ENCODE measurements at places on chromosomes 6 and 20. TPM values are rescaled to one million over a fixed set of nuclear protein-coding genes. Genes with fewer than 3 reads are reported as not detected.

- no peak overlapping the region for H3K4me3 ChIP-seq
- no peaks in the 10 kb centered on the region for H3K36me3 ChIP-seq
- H3K4me1 ChIP-seq, result no peaks in the 10 kb centered on the region
- H3K27ac ChIP-seq, result no peak overlapping the region
- no peak for DNase-seq
- H3K27me3 ChIP-seq, result no peaks in the 10 kb centered on the region
Measured at GRCh38 chr6:99011151-99011550, 63.4 kb upstream of the FBXL4 start.

GRCh38 chr6:12049165-12049564 is 37.1 kb downstream of the HIVEP1 start:
- DNase-seq, result no peak
- no peaks in the 10 kb centered on the region for H3K27me3 ChIP-seq
- H3K36me3 ChIP-seq, result no peaks in the 10 kb centered on the region
- no peak overlapping the region for H3K4me3 ChIP-seq

GRCh38 chr6:13696226-13696625 is 15.4 kb downstream of the RANBP9 start:
- no peak for DNase-seq
- no peaks in the 10 kb centered on the region for H3K36me3 ChIP-seq
- H3K27ac ChIP-seq, result no peak overlapping the region
- peaks cover 4% of the 10 kb centered on the region for H3K4me1 ChIP-seq
- H3K4me3 ChIP-seq, result no peak overlapping the region

GRCh38 chr20:38601216-38602184 is at the start of gene ARHGAP40:
ARHGAP40 (plus strand) TSS chr20:38601809.
- DNase-seq, result no peak
- H3K36me3 ChIP-seq, result no peaks in the 10 kb centered on the region
- H3K27ac ChIP-seq, result peak within 1 kb of the TSS; percentile 58
- H3K4me3 ChIP-seq, result no peak within 1 kb of the TSS
- H3K4me1 ChIP-seq, result peaks cover 19% of the 10 kb centered on the region

DNA sequence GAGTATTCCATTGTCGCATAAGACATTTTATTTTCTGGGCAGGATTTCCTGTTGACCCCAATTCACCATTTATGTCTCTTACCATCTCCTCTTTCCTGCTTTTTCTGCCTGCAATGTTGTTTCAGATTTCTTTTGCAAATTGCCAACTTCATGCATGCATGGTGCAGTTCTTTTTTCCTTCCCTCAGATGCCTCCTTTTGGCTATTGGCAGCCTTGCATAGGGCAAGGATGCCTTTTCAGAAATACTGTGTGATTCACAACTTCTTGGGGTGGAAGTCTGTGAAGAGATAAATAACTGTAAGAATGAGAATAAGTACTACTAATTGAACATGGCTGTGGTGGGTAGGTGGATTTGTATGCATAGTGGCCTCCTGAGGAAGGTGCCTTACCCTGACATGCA is 116.7 kb downstream of the SOX4 start:
- no peak for DNase-seq
- H3K36me3 ChIP-seq, result no peaks in the 10 kb centered on the region
- no peaks in the 10 kb centered on the region for H3K27me3 ChIP-seq
- no peak overlapping the region for H3K27ac ChIP-seq
- no peak overlapping the region for H3K4me3 ChIP-seq

GABRR2 gene
- 0.34 TPM for total RNA-seq

- no peak for DNase-seq
- no peaks in the 10 kb centered on the region for H3K36me3 ChIP-seq
- no peak overlapping the region for H3K4me3 ChIP-seq
- H3K4me1 ChIP-seq, result peaks cover 26% of the 10 kb centered on the region
- H3K27ac ChIP-seq, result no peak overlapping the region
- no peaks in the 10 kb centered on the region for H3K27me3 ChIP-seq
Measured at GRCh38 chr6:52728394-52728793, 34.9 kb downstream of the GSTA2 start.

GRCh38 chr6:83860359-83860755 is 868 bp downstream of the CYB5R4 start:
- peaks cover 3% of the 10 kb centered on the region for H3K36me3 ChIP-seq
- peak overlapping the region; percentile 96 for H3K4me3 ChIP-seq
- H3K4me1 ChIP-seq, result peaks cover 26% of the 10 kb centered on the region
- peaks cover 38% of the 10 kb centered on the region for H3K27me3 ChIP-seq
- H3K27ac ChIP-seq, result no peak overlapping the region
- DNase-seq, result no peak

DNA sequence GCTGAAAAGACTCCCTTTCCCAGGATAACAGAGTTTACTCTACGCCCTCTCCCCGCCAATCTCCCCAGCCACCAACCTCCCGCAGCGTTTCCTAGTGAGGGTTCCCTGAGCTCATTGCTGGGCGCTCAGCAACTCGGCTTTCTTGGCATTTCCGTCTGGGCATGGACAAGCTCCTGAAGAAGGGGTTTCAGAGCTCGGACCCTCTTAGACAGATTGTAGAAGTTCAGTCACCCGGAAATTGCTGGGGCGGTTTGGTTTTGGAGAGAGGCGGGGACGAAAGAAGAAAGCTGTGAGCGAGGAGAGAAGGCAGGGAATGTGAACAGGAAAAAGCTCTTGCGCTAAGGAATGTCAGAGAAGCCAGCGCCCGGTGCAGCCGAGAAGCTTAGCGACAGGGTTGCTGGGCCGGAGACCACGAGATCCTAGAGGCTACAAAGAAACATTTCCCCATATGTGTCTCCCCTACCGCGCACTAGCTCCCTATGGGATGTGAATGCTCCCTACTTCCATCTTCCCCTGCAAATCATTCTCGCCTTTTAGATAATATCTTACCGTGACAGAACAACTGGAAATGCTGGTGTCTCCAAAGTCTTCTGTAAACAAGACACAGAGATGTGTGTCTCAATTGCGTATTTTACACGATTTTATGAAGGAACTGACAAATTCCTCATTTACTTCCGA is 15.8 kb downstream of the POM121L2 start:
- H3K27ac ChIP-seq, result no peak overlapping the region
- H3K4me3 ChIP-seq, result peak overlapping the region; percentile 91
- no peak for DNase-seq
- peaks cover 39% of the 10 kb centered on the region for H3K4me1 ChIP-seq
- no peaks in the 10 kb centered on the region for H3K36me3 ChIP-seq

- H3K4me1 ChIP-seq, result peaks cover 4% of the 10 kb centered on the region
- no peak for DNase-seq
- no peak overlapping the region for H3K27ac ChIP-seq
- H3K36me3 ChIP-seq, result peaks cover 3% of the 10 kb centered on the region
Measured at GRCh38 chr6:170186941-170187668, 103.8 kb downstream of the DLL1 start.

DNA sequence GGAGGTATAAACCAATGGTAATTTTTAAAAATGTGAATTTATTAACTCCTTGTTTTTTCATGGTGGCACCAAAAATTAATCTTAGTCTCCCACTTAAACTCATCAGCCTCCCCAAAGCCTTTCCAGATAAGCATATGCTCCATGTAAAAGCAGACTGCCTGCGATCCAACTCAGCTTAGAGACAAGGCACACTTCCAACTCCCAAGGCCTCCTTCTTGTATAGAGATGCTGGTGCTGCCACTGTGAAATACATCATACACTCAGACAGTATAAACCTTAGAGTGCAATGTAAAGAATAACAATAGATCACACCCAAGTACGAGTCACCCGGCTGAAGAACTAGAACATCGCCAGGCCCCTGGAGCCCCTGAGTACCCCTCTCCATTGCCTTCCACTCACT is 2.0 kb downstream of the ANKRD6 start:
- DNase-seq, result no peak
- no peaks in the 10 kb centered on the region for H3K36me3 ChIP-seq
- H3K27me3 ChIP-seq, result peaks cover 22% of the 10 kb centered on the region
- H3K4me1 ChIP-seq, result peaks cover 39% of the 10 kb centered on the region

- no peak for DNase-seq
- no peaks in the 10 kb centered on the region for H3K4me1 ChIP-seq
- no peak overlapping the region for H3K27ac ChIP-seq
- H3K27me3 ChIP-seq, result no peaks in the 10 kb centered on the region
Measured at GRCh38 chr6:64090352-64090751, 454.8 kb downstream of the PHF3 start.

EZR gene
- 88.2 TPM for total RNA-seq

CRISP2 gene
- total RNA-seq, result not detected

DNA sequence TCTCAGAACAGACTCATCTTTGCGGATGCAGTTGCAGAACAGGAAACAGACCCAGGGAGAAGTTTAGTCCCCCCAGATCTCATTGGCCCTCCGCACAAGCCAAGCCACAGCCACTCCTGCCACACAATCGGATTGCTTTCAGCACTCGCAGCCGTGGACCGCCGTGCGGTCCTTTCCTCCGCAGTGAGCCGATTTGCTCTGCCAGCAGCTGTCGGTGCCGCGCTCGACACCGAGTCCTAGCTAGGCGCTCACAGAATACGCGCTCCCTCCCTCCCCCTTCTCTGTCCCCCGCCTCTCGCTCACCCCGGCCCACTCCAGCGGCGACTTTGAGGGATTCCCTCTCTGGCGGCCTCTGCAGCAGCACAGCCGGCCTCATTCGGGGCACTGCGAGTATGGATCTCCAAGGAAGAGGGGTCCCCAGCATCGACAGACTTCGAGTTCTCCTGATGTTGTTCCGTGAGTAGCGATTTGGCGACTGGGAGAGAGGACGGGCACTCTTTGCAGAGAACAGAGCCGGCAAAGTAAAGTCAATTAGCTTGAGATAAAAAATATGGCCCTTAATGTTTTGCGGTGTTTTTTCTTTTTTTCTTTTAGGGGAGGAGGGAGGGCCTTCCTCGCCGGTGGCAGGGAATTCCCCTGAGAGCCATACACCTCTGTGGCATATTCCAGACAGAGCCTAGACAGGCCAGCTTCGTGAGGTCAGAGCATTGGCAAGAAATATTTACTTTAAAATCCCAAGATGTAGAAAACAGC is at the start of gene LAMP5:
Gene LAMP5 (plus strand): TSS at position 130 of the 753 bp plus-strand sequence. CDS start 263 bp downstream, at position 393.
- H3K4me3 ChIP-seq, result peak within 1 kb of the TSS; percentile 84
- H3K27ac ChIP-seq, result peak within 1 kb of the TSS; percentile 46
- H3K36me3 ChIP-seq, result no peaks in the 10 kb centered on the region
- peak; percentile 55 for DNase-seq

DEFB129 gene
- total RNA-seq, result not detected

GRCh38 chr6:15871276-15871675 is 208.4 kb upstream of the DTNBP1 start:
- no peaks in the 10 kb centered on the region for H3K36me3 ChIP-seq
- peaks cover 3% of the 10 kb centered on the region for H3K4me1 ChIP-seq
- no peak overlapping the region for H3K27ac ChIP-seq
- DNase-seq, result no peak

DNA sequence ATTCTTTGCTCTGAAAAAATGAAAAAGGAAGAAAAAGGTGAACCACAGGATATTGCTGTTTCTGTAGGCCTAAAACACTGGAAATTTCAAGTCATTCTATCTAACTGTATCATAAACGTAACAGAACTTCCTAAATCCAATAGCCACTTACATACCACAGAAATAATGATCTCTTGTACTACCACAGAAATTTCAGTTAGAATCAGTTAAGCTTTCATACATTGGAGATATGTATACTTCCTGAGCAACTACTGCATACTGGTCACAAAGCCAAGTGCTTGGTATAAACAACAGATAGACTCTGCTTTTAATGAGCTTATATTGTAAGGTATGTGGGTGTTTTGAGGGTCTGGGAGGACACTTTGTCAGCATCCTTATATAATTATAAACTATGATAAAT is 38.6 kb downstream of the VTA1 start:
- H3K27ac ChIP-seq, result no peak overlapping the region
- no peak overlapping the region for H3K4me3 ChIP-seq
- no peak for DNase-seq
- peaks cover 13% of the 10 kb centered on the region for H3K36me3 ChIP-seq

GRCh38 chr6:21241231-21242130 is 352.1 kb upstream of the SOX4 start:
- H3K36me3 ChIP-seq, result peaks cover 16% of the 10 kb centered on the region
- H3K4me1 ChIP-seq, result peaks cover 6% of the 10 kb centered on the region
- no peak overlapping the region for H3K27ac ChIP-seq
- DNase-seq, result no peak
- no peaks in the 10 kb centered on the region for H3K27me3 ChIP-seq

ECT2L gene
- not detected for total RNA-seq

ZBP1 gene
- total RNA-seq, result not detected

- DNase-seq, result peak; percentile 47
- no peaks in the 10 kb centered on the region for H3K36me3 ChIP-seq
- peak overlapping the region; percentile 90 for H3K4me3 ChIP-seq
- H3K4me1 ChIP-seq, result peaks cover 22% of the 10 kb centered on the region
- no peak overlapping the region for H3K27ac ChIP-seq
- H3K27me3 ChIP-seq, result peaks cover 39% of the 10 kb centered on the region
Measured at GRCh38 chr6:148747471-148748165, 788 bp downstream of the UST start.

GRCh38 chr6:112180095-112180820 is 74.1 kb downstream of the LAMA4 start:
- peak; percentile 65 for DNase-seq
- H3K36me3 ChIP-seq, result peaks cover 2% of the 10 kb centered on the region
- no peak overlapping the region for H3K4me3 ChIP-seq
- peaks cover 13% of the 10 kb centered on the region for H3K4me1 ChIP-seq
- H3K27me3 ChIP-seq, result no peaks in the 10 kb centered on the region

- no peak overlapping the region for H3K4me3 ChIP-seq
- peaks cover 48% of the 10 kb centered on the region for H3K4me1 ChIP-seq
- peaks cover 7% of the 10 kb centered on the region for H3K36me3 ChIP-seq
- H3K27ac ChIP-seq, result no peak overlapping the region
Measured at GRCh38 chr6:22248513-22249308, 48.1 kb downstream of the PRL start.

- no peak overlapping the region for H3K27ac ChIP-seq
- H3K4me1 ChIP-seq, result no peaks in the 10 kb centered on the region
- no peaks in the 10 kb centered on the region for H3K36me3 ChIP-seq
- DNase-seq, result no peak
Measured at GRCh38 chr6:93343476-93343875, 75.9 kb downstream of the EPHA7 start.

DNA sequence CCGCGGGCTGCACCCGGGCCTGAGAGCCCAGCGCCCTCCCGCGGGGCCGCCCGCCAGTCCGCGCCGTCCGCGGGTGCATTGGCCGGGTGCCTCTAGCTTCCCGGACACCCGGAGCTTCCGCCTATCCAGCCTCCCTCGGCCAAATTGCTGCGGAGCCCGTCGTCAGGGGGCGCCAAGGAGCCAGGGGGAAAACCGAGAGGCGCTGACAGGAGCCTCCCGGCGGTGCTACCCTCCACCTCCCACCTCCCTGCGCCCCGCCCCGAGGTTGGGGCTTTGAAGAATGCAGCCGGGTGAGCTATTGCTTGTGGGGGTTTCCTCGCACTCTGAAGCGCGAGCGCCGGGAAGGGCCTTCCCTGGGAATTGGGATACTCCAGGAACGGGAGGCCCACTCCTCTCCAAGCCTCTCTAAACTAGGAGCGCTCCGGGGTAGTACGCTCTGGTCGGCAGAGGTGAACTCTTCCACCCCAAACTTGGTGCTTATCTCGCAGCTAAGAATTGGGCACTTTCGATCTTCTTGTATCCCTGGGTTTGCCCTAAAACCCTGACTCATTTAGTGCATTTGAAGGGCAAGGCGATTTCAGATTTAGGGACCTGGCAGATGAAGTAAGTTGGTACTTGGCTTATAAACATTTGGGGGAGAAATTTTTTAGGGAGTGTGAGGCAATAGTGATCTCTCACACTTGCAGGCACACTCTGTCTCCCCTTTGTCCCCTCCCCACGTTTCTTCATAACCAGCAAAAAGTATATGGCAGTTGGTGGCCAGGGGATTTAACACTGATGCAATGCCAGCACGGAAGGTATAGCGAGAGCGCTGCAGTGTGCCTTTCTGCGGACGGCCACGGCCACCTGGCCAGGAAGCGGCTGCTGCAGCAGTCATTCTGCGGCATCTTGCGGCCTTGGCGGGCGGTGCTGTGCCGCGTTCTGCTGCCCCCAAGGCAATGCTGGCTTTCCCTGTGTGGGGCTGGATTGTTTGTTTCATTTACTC is 556 bp downstream of the BEND6 start:
- peak; percentile 76 for DNase-seq
- no peaks in the 10 kb centered on the region for H3K36me3 ChIP-seq
- H3K27me3 ChIP-seq, result peaks cover 59% of the 10 kb centered on the region
- H3K27ac ChIP-seq, result no peak overlapping the region
- peaks cover 24% of the 10 kb centered on the region for H3K4me1 ChIP-seq
- H3K4me3 ChIP-seq, result peak overlapping the region; percentile 83
